ENCODE measurements at places on chromosomes 7 and 10.
A peak's percentile ranks its signal among the peaks of the same experiment; 100 is the strongest.

DNA sequence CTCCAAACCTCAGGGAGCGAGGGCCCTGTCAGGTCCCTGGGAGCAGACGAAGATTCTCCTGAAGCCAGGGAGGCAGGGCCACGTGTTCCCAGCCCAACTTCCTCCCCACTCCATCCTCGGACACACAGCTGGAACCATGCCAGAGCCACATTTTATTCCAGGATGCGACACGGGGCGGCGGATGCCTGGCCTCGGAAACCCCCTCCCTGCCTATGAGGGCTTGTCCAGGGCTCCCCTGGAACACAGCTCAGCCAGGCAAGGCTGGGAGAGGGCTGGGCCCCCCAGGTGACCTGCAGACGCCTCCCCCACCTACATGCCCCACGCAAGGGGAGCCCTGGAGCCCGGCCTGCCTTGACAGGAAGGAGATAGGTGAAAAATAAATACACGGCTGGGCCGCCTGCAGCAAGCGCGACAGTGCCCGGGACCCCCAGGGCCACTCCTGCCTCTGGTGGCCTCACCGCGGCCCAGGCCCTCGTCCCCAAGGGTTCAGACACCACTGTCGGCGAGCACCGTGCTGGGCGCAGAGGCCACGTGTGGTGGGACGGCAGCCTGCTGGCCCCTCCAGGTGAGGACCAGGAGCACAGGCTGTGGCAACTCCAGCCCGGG lies 21.5 kb downstream of the GET4 start:
- no peak for DNase-seq

DNA sequence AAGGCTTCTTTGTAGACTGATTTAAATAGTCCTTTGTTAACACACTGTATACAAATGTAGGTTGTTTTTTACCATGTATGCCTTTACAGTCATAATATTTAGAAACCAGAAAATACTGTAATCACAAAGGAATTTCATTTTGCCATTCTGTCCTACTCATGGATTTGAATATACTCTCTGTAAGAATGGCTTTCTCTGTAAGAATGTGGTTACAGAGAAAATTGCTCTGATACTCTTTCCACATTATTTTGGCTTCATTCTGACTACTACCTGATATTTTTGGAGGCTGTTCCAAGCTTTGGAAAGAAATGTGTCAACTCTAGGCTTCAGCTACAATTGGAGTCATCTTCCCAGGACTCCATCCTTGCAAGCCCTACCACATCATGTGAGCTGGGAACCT lies 23.5 kb downstream of the CH25H start:
- DNase-seq, result no peak

DNA sequence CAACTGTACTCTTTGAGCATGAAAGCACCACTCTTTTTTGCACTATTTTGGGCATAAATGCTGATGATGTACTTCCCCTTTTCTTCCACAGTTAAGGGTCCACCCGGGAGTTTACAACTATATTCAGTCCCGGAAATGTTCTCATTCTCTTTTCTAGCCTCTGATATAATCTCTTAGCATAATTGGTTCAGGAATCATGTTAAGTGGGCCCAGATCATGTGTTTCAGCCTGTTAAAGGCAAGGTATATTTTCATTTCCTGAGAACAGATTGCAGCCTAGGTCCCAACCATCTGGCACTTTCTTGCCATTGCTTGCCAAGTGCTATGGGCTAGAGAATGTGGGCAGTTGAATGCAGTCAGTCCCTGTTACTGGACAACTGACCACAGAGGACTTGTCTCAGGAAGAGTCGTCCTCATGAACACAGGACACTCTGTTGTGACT lies 111.4 kb upstream of the GLCCI1 start:
- DNase-seq, result peak; percentile 79

DNA sequence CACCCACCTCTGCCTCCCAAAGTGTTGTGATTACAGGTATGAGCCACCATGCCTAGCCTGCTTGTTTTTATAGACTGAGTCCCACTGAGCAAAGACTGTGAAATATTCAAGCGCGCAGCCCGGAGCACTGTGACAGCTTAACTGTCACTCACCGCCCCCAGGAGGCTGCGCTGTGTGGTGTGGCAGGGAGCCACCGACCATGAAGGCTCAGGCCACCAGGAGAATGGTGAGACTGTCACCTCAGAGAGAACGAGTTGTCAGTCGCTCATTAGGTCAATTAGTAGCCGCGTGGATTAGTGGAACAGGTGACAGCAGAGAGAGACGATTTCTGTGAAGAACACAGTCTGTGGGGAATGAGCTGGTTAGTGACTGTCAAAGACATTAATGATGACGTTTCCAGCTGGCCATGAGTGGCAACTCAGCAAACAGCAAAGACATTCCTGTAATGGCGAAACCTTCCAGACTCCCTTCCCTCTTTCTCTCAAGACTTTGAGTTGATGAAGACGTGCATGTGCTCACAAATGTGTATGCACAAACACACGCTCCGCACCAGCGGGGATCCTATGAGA lies 64.5 kb downstream of the CYCS start:
- no peak for DNase-seq

DNA sequence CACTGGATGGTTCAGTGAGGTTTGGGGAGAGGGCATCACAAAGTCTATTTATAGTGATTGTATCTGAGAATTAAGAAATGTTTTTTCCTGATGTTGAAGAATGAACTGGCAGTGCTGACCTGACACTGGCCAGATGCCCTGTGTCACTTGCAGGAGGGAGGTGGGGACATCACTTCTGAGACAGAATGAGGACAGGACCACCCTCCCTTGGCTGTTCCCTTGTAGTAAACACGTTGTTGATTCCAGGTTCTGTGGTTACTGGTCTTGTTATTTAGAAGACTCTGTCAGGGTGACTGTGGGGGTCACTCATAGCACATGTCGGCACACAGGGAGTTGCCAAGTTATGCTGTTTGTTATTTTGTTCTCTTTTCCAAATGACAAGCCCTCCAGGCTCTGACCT lies 126.4 kb downstream of the ADCY1 start:
- no peak for DNase-seq

GRCh38 chr10:12643279-12643678 lies 293.9 kb downstream of the CAMK1D start:
- no peak for DNase-seq

- DNase-seq, result no peak
These were observed 6.5 kb downstream of the RBP4 start for GRCh38 chr10:93594518-93594917.

DNA sequence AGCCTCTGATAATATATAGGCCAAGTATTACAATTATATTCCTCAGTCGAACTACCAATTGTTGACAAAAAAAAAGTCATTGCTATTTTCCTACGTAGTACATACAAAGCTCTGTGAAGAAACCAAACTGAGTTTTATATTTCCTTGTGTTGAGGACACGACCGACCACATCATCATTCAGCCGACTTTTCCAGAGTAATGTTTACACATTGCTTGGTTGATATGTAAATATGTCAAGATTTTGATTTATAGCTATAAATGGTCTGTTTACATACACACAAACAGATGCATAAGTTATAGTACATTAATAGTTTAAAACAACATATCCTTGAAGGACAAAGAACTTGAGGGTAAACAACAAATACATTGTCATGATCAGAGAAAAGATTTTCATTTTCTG lies 121.5 kb downstream of the CRPPA start:
- no peak for DNase-seq

- DNase-seq, result no peak
These were observed 96.1 kb downstream of the ATE1 start for GRCh38 chr10:121831777-121832176.

DNA sequence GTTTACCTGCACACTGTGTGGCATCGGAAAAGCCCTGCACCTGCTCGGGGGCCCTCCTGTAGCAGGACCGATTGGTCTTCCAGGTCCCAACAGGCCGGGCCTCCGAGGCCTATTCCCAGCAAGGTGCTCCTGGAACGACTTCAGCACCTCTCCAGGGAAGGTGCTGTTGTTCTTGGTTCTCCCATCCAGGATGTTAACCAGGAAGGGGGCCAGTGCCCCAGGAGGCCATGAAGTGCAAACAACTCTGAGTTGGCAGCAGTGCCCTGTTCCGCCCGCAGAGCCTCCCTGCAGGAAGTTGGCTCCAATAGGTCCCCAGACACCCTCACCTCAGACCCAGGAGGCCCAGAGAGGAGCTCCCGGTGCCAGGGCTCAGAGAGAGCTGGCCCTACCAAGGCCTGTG lies 64.0 kb upstream of the DUSP5 start:
- DNase-seq, result no peak

- DNase-seq, result no peak
These were observed 1.1 kb downstream of the GPRIN2 start for GRCh38 chr10:46555366-46555712.

- no peak for DNase-seq
These were observed 107.2 kb downstream of the SPDYE5 start for GRCh38 chr7:75599244-75599781.

DNA sequence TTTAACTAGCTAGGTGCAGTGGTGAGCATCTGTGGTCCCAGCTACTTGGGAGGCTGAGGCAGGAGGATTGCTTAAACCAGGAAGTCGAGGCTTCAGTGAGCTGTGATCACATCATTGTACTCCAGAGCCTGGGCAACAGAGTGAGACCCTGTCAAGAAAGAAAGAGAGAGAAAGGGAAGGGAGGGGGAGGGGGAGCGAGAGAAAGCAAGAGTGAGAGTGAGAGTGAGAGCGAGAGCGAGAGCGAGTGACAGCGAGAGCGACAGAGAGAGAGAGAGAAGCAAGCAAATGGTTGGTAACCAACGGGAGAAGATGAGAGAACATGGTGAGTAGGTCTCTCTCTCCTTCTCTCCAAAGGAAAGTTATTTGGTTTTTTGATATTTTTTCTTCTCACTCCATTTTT lies 69.8 kb upstream of the DGKI start:
- DNase-seq, result no peak

DNA sequence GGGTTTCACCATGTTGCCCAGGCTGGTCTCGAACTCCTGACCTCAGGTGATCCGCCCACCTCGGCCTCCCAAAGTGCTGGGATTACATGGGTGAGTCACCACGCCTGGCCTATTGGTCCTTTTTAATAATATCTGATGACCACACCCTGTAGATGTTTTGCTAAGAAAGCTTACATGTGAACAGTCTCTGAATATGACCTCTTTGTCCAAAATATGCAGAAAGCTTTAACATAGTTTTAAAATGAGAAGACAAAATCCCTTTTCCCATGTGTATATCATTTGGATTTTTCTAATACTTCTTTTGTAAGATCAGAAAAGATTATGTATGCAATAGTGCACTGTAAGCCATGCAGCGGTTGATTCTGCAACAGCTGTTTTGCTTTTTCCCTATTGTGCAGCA lies 38.5 kb downstream of the MCU start:
- DNase-seq, result no peak

DNA sequence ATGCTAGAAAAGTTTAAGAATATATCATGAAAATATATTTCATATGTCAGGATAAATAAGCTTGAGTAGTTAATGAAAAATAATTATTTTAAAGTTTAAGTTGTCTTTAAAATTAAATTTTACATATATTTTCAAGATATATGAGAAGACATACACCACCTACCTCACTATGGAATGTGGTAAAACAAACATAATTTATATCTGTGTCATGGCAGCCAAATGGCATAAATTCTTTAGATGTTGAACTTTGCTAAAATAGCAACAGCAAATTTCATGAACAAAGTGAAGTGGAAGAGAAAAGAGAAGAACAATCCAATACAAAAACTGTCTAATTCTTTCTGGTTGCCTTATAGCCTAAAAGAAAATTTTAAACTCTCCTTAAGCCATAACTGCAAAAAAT lies 39.6 kb upstream of the SLC16A12 start:
- no peak for DNase-seq

DNA sequence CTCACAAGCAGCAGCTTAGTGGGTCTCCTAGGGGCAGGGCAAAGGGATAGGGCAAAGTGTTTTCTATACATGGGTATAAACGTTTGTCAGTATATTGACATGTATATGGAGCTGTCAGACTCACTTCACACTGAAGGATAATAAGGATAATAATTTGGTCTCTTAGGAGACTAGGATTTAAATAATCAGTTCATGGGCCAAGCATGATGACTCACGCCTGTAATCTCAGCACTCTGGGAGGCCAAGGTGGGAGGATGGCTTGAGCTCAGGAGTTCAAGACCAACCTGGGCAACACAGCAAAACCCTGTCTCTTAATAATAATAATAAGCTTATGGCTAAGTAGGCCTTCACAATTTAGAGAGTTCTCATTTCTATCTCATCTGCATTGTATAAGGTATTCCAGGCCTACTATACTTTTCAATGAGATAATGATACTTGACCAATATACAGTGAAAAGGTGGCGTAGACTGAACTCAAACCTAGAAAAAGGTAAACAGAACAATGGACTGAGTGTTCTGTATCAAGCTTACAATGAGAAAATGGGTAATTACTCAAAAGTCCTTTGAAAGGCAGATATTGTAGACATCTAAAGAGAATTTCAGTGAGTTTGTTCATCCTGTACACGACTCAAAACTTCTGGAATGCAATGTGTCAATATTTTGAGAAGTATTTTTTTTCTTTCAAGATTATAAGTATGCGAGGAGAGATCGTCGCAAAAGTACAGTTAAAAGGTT lies 7.0 kb downstream of the GSAP start:
- no peak for DNase-seq

- no peak for DNase-seq
These were observed 113.3 kb downstream of the EBF3 start for GRCh38 chr10:129850790-129851189.

GRCh38 chr10:102511583-102512274 lies 8.0 kb downstream of the SUFU start:
- DNase-seq, result peak; percentile 80

GRCh38 chr10:85921789-85922188 lies 444.8 kb downstream of the GRID1 start:
- DNase-seq, result no peak

DNA sequence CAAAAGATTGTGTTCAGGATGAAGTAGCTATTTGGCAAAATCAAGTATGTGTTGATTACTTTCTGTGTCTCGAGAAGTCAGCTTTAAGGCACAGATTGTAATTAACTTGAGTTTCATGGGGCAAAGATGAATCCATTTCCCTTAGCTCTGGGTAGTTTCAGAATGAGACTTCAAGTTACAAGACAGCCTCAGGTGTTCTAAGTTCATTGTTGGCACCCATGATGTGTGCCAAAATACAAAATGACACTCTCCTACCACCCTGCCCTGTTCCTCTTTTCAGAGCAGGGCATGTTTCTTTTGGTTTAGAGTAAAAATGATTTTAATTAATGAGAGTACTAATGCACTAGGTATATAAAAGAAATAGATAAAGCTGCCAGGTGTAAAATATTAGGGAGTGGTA lies 797.6 kb upstream of the POT1 start:
- DNase-seq, result no peak

DNA sequence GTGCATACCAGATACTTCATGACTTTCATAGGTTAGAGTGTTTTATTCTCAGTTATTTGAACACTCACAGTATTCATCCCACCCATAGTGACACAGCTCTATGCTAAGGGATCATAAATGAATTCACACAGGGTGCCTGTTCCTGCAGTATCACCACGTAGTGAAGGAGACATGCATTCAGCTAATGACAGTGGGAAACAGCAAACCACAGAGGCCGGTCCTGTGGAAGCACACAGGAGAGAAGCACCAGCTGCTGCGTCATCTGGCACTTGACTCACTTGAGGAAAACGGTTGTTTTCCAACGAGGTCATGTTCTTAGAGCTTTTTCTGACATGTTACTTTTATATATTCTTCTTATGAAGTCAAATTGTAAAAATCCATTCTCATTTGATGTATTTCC lies 73.0 kb downstream of the UBE3C start:
- DNase-seq, result no peak
